Neuronal stem cell (in vitro differentiated cells): ENCODE measurements at places on chromosomes 1 and 21.

- DNase-seq: no peak
Observed at GRCh38 chr21:33817663-33818451, 97.7 kb downstream of the ATP5PO start.

DNA sequence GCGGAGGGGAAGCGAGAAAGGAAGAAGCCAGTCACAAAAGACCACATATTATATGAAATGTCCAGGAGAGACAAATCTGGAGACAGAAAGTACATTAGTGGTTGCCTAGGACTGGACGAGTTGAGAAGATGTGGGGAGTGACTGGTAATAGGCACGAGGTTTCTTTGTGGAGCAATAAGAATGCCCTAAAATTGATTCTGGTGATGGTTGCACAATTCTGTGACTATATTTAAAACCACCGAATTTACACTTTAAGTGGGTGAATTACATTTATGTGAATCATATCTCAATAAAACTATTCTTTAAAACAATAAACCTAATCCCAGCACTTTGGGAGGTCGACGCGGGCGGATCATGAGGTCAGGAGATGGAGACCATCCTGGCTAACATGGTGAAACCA is 63.1 kb downstream of the ZNF281 start:
- DNase-seq: no peak

- DNase-seq: no peak
Observed at GRCh38 chr1:33903210-33903589, 39.3 kb downstream of the HMGB4 start.

DNA sequence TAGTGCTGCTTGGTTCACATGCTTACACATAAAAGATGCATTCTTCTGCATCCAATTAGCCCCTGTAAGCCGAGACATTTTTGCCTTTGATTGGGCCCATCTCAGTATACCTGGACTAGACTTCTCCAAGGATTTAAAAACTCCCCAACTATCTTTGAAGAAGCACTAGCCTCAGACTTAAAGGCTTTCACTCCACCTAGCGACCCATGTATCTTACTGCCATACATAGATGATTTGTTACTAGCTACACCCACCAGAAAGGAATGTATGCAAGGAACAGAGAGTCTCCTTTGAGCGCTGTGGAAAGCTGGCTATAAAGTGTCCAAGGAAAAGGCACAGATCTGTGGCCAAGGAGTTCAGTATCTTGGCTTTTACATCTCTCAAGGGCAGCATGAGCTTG is 91.7 kb downstream of the LIPI start:
- no peak for DNase-seq

DNA sequence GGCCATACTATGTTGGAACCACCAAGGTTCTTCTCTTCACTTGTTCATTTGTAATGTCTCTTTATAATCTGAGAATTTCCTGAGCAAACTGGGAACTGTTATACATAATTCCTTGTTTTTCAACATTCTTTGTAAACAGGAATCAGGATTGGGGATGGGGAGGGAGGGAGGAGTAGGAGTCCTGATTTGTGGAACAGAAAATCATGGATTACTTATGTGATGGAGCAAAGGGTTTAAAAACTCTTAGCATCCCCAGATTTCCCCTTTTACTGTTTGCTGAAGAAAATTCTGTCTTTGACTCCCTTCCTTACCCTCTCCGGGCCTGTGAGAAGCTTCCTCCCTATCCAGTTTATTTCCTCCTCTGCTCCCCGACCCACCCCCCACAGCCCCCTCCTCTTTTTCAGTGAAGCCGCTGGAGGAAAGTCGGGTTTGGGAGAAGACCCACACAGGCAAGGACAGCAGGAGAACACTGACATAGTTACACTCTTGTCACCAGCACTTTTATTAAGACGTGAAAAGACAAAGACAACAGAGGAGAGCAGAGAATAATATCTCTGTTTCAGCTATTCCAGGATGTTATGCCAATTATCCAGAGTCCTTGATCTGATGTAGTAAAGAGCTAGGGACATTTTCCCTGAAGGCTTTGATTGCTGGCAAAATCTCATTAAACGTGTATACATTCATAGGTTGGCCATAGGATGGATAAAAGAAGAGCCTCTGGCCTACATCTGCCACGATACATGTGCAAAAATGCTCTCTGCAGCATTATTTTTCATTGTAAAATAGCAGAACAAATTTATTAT is 4.6 kb upstream of the NBPF1 start:
- no peak for DNase-seq

- no peak for DNase-seq
Observed at GRCh38 chr1:26553942-26554682, 24.6 kb downstream of the RPS6KA1 start.

GRCh38 chr1:200253774-200254495 is 155.9 kb downstream of the ZNF281 start:
- no peak for DNase-seq

DNA sequence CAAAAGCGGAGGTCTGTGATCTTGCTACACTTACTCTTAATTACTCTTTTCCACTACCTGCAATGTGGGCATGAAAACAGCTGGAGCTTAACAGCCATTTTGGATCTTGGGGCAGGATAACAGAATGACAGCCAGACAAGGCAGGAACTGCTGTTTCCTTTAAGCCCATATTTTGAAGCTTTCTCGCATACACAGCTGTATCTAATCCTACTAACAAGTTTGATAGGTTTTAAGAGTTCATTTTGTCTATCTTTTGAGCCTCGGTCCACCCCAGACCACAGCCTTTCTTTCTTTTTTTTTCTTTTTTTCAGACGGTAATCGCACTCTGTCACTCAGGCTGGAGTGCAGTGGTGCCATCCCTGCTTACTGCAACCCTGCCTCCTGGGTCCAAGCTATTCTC is 42.4 kb upstream of the CRB1 start:
- no peak for DNase-seq

GRCh38 chr1:1231400-1232207 is at the start of gene SDF4:
Gene SDF4, minus strand, starts transcription at chr1:1232001. Its CDS starts 3,229 bp downstream, at chr1:1228772.
- peak; percentile 95 for DNase-seq

- DNase-seq: no peak
Observed at GRCh38 chr1:22915816-22916470, 56.7 kb downstream of the LACTBL1 start.
